Activated naive CD4-positive, alpha-beta T cell treated with anti-CD3 and anti-CD28 coated beads, Interleukin-2, amount 50 U/mL, for 72 hours (primary cell): ENCODE measurements at places on chromosomes 16 and 17. TPM values are rescaled to one million over a fixed set of nuclear protein-coding genes. Genes with fewer than 3 reads are reported as not detected.

DNA sequence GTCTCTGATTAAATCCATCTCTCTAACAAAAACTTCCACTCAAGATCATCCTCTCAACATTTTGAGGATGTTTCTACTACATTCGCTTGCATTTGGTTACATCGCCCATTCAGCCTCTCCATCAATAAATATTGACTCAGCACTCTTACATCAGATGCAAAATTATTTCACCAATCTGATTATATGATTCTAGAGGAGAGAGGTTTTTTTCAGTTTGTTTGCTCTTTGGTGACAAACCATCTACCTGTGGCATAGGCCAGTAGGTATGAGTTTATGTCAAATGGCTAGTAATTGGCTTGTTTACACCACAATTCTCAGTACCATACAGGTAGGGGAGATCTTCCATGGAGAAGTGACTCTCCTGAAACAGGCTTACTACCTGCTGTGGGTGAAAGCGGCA is 52.3 kb downstream of the TOX3 start:
- no peak for DNase-seq

ICAM2 gene
- 21.9 TPM for total RNA-seq

CMTM2 gene
- 1.1 TPM for total RNA-seq

DNA sequence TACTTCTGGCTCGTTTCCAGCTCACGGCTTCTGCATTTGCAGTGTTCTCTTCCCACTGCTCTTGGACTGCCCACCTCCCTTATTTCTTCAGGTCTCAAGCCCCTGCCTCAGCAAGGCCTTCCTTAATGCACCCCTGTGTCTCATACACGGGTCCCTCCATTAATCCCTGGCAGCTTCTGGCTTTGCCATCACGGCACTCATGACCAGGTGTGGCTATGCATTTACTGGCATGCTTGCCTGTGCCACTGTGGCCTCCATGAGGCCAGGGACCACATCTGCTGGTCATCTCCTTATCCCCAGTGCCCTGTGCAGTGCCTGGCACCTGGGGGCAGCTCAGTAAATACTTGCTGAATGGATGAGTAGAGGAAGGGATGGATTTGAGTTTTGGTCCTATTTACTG is 114.1 kb downstream of the C16orf78 start:
- peak; percentile 20 for DNase-seq

CEP112 gene
- 4.2 TPM for total RNA-seq

OR3A2 gene
- total RNA-seq, result 1.1 TPM

DNA sequence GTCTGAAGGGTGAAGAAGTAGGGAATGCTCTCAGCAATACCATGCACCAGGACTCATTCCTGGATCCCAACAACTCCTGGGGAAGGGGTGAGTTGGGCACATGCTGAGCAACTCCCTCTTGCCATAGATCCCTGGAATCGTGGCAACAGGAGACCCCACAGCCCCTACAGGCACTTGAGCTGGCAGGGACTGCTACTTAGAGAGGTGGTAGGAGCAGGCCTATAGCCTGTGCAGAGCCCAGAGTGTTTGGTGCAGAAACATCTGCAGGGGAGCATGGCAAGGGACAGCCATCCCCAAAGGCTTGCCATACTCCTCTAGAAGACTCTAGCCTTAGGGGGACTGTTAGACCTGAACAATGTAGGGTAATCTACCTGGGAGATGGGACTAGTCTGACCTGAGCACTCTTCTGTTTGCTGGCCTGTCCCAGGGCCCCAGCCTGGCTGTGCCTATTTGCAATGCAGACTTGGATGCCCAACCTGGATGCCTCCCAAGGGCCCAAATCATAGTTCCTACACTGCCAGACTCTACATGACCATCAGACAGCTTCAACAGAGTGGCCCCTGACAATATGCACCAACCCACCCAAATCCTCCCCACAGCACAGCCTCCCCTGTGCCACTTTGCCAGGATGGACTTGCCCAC is 568.6 kb upstream of the KIF2B start:
- DNase-seq, result no peak

DNA sequence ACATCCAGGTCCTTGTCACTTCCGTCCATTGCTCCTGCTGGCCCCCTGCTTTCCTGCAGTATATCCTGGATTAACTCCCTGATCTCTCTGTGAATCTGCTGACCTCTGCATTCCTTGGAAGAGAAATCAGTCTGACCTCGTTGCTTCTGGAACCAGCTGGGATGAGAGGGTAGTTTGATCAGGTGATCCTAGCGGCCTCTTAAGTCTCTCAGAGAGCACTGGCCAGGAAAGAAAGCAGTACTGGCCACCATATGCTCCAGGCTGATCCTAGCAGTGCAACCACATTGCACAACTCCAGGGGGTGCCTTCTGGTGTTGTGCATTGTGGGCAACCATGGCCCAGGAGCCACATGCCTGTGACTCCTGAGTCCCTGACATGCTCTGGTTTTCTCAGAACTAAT is 79.2 kb downstream of the ARHGAP23 start:
- no peak for DNase-seq
